Stimulated activated CD8-positive, alpha-beta memory T cell treated with anti-CD3 and anti-CD28 coated beads, Interleukin-7, amount 100 ng/mL, for 4 hours (primary cell): ENCODE measurements at places on chromosomes 2 and 18.

- no peak for DNase-seq
Measured at GRCh38 chr2:207387001-207387571, 142.7 kb upstream of the CREB1 start.

- DNase-seq = no peak
Measured at GRCh38 chr2:229071292-229071976, 199.7 kb downstream of the PID1 start.

DNA sequence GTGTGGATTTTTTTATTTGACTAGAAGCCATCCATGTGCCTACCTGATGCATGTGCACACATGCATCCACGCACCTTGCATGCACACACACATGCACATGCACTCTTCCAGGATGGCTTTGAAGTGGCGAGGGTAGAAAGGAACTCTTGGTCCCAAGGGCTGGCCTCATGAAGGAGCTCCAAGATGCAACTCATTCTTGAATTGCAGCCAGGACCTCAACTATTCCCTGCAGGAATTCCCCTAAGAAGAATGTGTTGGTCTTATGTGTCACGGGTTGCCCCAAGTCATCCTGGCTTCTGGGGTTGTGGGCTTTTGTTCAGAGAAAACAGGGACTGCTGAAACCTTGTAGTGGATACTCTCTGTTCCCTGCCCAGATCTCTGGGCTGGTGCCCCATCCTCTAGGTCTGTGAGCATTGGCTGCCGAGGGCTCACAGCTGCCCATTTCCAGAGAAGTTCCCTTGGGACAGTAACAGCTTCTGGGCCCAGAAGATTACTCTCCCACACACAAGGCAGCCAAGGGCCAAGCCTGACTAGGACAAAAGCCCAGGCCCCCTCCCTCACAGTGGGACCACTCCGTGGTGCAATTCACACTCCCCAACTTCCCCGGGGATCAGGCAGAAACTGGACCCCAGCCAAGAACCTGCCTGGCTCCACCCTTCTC, 137.6 kb downstream of the COPS8 start:
- DNase-seq = no peak

GRCh38 chr18:69081846-69082245, 284.0 kb downstream of the CCDC102B start:
- no peak for DNase-seq

- no peak for DNase-seq
Measured at GRCh38 chr2:235383272-235383843, 110.5 kb upstream of the AGAP1 start.

GRCh38 chr2:68387408-68388350, 22.6 kb downstream of the PLEK start:
- no peak for DNase-seq

DNA sequence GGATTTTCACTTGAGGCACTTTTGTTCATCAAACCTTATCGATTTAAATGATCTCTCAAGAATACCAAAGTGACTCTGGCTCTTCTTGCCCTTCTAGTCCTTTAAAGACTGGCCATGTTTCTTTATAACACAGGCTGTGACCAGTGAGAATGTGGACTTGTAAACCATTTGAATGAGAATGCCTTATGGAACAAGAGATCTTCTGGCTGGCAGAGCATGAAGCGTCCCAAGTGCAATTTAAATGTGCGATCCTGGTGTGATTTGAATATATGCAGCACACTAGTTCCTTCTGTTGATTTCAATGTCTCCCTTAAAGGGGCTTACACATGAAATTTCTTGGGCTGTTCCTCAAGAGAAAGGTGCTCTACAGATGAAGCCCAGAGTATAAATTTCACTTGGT, 262.4 kb upstream of the CCDC68 start:
- no peak for DNase-seq

DNA sequence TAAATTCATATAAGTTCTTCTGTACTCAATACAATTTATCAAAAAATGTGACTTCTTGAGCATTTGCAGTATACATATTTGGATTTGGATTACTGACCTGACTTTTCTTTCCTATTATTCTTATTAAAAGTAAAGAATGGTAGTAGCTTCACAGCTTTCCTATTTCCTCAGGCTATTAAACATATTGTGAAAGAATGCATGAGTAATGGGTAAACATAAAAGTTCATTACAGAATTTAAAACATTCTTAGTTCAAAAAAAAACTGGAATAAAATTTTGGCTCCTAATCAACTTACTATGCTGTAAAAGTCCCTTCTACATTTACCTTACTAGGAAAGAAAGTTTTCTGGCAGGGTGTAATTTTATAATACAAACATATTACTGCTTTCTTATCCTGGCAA, 27.3 kb upstream of the C2orf66 start:
- DNase-seq = no peak

DNA sequence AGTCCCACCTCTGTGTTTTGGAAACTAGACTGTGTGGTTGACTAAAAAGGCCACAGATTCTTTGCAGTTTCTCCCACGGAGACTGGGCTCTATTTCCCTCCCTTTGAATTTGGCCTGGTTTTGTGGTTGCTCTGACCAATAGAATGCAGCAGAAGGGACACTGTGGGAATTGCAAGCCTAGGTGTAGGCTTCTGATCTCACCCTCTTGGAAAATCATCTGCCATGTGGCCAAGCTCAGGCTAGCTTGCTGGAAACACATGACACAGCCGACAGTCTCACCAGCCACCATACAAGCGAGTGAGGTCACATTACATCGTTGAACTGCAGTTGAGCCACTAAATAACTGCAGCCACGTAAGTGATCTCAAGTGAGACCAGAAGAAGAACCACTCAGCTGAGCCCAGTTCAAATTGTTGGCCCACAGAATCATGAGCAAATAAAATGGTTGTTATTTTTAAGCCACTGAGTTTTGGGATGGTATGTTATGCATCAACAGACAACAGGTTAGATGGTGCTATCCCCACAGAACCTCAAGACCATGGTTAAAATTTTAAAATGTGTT, 319.1 kb upstream of the MEX3C start:
- DNase-seq = no peak

DNA sequence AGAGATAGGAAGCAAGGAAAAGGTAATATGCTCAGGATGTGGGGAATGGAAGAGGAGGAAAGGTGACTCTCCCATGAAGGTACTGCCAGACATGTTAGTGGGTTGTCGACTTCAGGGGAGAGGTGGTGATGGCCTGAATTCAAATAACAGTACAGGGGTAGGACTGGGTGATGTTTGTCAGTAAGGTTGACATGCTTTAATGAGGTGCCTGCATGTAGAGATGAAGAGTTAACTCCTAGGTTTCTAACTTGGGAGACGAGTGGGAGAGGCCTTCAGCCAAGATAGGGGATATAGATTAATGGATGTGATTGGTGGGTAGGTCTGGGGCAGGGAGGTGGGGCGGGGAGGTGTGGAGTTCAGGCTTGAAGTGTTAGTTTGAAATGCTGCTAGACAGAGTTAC, 2.6 kb downstream of the NAPG start:
- no peak for DNase-seq

GRCh38 chr2:46194856-46195255, 102.4 kb upstream of the EPAS1 start:
- DNase-seq = no peak

DNA sequence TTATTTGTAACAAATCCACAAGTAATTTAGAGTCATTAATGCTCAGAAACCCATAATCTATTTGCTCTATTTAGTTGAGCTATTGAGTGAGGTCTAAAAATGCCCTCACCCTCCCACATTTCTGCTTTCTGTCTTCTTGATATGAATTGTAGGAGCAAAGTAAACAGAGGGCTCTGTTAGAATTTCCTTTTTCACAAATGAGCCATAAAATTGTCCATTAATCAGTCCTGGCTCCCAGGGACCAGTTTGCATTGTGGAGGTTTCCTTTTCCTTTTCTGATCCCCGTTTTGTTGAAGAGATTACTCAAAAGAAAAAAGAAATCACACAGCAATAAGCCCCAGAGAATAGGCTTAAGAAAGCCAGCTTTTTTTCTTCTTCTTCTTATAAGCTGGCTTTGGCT, 476.7 kb downstream of the EPHA4 start:
- DNase-seq = no peak

- DNase-seq = no peak
Measured at GRCh38 chr2:179348906-179349305, 84.3 kb upstream of the SESTD1 start.

DNA sequence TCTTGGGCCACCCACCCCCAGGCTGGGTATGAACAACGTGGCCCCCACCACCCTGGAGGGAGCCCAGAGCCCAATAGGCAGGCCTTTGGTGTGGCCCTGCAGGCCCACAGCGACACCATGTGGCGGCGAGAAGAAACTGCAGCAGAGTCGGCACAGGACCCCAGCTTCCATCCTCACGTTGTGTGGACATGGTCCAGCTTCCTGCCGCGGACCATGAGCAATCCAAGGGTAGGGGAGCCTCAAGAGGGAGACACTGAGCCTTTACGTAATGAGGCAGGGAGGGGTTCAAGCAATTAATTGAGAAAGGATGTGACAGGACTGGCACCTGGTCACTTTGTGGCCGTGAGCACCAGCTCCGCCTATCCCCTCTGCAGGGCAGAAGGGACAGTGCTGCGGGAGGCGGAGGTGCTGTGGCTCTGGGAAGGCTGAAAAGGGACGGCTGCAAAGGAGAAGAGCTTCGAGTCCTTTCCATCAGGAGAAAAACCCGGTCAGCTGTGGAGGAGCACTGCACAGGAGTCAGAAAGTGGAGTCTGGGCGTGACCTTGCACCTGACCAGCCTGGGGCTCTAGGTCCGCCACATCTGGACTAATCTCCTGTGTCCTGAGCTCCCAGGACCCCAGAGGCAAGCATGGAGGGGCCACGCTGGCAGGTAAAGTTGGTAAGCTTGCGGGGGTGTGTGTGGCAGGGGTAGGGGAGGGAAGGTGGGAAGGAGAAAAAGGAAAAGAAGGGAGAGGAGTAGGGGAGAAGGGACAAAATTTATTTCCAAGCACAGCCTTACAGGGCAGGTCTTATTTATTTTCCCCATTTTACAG, 44.9 kb downstream of the TMEM37 start:
- DNase-seq = no peak

GRCh38 chr2:85330839-85331636, 3.2 kb upstream of the TGOLN2 start:
- no peak for DNase-seq

- no peak for DNase-seq
Measured at GRCh38 chr2:115543461-115543860, 1101.0 kb downstream of the DPP10 start.

GRCh38 chr2:9282128-9283112, 75.8 kb downstream of the ASAP2 start:
- DNase-seq = no peak

- no peak for DNase-seq
Measured at GRCh38 chr2:158782616-158783015, 12.5 kb upstream of the DAPL1 start.

DNA sequence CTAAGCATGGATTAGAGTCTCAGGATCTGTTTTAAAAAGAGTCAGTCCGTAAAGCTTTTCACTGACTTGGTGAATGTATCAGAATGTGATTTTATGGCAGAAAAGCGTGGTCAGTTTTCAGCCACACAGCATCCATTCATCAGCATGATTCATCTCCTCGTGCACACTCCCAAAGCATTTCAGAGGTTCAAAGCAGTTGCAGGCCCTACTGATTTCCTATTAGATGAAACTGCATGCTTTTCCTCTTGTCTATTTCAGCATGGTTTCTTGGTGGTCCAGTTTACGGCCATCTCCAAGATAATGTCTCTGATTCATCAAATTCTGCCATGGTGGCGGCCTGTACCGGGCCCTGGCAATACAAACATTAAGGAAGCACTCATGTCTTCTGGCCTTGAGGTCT, 4.8 kb upstream of the PARD6G start:
- DNase-seq = no peak

DNA sequence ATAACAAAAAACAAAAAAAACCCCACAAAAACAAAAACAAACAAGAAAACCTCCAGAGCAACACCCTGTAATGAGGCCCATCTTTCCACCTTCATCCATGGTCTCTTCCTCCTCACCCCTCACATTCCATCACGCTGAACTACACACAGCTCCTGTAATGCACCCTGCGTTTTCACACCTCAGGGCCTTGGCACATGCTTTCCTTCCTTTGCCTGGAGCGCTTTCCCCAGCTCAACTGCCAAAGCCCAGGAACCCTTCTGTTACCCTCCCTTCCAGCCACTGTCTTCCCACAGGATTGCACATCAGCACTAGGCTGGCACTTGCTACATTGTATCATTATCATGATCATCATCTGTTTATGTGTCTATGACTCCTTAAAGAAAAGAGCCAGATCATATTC, 29.4 kb downstream of the TMEM247 start:
- DNase-seq = no peak

- no peak for DNase-seq
Measured at GRCh38 chr2:158676696-158677095, 118.4 kb upstream of the DAPL1 start.

- DNase-seq = peak; percentile 43
Measured at GRCh38 chr2:110853516-110853915, 121.1 kb downstream of the ACOXL start.

GRCh38 chr2:71949537-71949798, 198.2 kb downstream of the CYP26B1 start:
- no peak for DNase-seq

GRCh38 chr2:179410552-179411356, 146.1 kb upstream of the SESTD1 start:
- DNase-seq = no peak

GRCh38 chr2:145729993-145730770, 1210.3 kb upstream of the ZEB2 start:
- DNase-seq = no peak

- no peak for DNase-seq
Measured at GRCh38 chr2:101111917-101112771, 39.0 kb downstream of the TBC1D8 start.

DNA sequence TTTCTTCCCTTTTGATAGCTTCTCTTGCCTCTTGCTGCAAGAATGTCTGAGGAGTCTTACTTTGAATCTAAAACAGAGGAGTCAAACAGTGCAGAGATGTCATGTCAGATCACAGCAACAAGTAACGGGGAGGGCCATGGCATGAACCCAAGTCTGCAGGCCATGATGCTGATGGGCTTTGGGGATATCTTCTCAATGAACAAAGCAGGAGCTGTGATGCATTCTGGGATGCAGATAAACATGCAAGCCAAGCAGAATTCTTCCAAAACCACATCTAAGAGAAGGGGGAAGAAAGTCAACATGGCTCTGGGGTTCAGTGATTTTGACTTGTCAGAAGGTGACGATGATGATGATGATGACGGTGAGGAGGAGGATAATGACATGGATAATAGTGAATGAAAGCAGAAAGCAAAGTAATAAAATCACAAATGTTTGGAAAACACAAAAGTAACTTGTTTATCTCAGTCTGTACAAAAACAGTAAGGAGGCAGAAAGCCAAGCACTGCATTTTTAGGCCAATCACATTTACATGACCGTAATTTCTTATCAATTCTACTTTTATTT, 133.5 kb upstream of the CDCA7 start:
- DNase-seq = no peak

DNA sequence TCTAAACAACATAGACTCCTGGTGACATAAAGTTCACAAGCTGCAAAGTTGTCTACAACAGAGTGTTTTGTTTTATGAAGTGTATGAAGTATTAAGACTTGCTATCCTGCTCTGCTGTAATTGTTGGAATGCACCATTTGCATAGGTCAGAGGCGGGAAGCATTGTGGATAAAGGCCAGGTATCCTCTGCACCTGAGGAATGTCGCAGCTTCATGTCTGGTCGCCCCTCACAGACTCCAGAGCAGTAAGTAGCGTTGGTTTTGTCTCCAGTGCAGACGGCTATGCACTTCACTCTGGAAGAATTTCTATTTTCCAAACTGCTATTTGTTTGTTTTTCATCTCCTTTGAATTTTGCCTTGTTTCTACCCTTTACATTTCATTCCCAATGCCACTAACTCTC, 63.1 kb downstream of the UNC80 start:
- no peak for DNase-seq

GRCh38 chr18:13592246-13592645, 134.1 kb downstream of the FAM210A start:
- no peak for DNase-seq
